ENCODE measurements at places on chromosomes 1 and 21.
A peak's percentile ranks its signal among the peaks of the same experiment; 100 is the strongest.

DNA sequence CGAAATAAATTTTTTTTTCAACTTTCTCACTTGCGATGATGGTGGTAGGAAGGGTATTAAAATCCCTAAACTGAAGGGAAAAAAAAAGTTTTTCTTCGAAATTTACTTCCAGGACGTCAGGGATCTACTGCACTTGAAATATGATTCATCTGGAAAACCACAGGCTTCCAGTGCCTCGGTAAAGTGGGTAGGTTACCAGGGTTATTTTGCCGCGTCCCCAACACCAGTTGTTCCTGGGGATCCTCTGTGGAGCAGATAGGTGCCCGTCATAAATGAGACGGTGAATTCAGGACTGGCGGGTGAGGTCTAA lies 773 bp downstream of the RABIF start:
- no peak for DNase-seq

DNA sequence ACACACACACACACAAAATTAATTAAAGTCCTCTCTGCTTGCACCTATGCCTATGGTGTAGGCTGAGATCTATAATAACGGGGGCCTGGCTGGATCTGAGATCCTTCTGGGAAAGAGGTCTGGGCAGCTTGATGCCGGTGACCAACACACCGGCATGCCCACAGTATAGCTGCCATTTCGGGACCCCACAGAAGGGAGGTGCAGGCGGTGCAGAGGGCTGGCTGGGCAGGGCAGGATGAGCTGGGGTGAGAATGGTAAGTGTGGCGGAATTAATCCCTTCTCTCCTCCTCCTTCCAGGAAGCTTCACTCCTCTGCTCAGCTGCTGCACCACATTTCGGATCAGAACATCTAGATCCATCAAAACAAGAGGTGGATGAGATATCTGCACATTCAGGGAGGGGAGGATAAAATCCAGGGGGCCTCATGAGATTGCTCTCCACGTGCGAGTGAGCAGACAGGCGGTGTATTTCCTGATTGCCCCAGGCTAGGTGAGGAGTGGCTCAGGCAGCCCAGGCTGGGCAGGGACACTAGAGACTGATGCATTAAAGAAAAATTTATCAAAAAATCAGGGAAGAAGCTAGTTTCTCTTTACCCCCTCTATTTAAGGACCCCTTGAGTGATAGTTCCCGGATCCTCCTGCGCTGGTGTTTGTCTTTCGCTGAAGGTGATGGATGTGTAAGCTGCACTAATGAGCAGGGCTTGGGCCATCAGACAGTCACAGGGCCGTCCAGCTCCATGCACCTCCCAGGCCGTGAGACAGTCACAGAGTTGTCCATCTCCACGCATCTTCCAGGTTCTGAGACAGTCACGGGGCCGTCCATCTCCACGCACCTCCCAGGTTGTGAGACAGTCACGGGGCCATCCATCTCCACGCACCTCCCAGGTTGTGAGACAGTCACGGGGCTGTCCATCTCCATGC lies 449.9 kb downstream of the PTPRU start:
- no peak for DNase-seq

GRCh38 chr1:58047265-58047858 lies 499.2 kb downstream of the OMA1 start:
- peak; percentile 28 for DNase-seq

GRCh38 chr1:42958488-42959319 lies at the start of gene SLC2A1:
Gene SLC2A1, minus strand, starts transcription at chr1:42958868. Its CDS starts 217 bp downstream, at chr1:42958651.
- peak; percentile 97 for DNase-seq

DNA sequence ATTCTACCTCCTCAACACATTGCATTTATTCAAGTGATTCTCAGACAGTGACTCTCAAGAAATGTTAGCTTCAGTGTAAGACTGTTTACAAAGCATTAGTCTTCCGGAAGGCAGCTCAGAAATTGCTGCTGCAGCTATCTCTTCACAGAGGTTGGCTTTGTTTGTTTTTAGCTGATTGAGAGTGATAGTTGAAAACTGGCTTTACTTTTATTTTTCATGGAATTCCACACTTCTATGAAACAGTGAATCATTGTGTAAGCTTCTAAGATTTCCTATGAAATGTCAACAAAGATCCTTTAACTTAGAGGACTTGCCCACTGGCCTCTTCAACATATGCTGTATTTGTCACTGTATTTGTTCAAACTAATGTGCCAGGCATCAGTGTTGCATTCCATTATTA lies 121.3 kb downstream of the TNNI3K start:
- no peak for DNase-seq

GRCh38 chr1:59225594-59226316 lies 71.1 kb upstream of the FGGY start:
- DNase-seq, result no peak

- DNase-seq, result no peak
Observed at GRCh38 chr1:116435806-116436610, 63.0 kb downstream of the ATP1A1 start.

GRCh38 chr1:89767618-89768017 lies 53.2 kb upstream of the LRRC8D start:
- no peak for DNase-seq

GRCh38 chr1:43801203-43801602 lies 93.9 kb downstream of the ST3GAL3 start:
- DNase-seq, result no peak

- no peak for DNase-seq
Observed at GRCh38 chr1:81650776-81651175, 150.0 kb upstream of the ADGRL2 start.

DNA sequence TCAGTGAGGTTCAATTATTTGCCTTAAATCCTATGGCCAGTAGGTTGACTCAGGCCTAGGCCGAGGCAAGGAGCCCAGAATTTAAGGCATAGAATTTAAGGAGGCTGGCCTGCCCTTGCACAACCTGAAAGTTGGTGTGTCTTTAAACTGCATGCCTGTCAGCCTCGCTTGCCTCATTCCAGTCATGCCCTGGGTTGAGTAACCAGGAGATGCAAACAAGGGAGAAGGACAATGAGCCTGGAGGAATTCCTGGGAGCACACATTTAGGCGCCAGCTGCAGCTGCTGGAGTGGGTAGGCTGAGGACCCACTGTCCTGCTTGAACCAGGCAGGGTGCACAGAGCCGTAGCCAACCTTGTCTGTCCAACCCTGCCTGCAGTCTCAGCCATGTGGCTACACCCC lies 11.7 kb downstream of the CD2 start:
- peak; percentile 62 for DNase-seq

- no peak for DNase-seq
Observed at GRCh38 chr1:108858230-108858950, 1.5 kb upstream of the AKNAD1 start.

DNA sequence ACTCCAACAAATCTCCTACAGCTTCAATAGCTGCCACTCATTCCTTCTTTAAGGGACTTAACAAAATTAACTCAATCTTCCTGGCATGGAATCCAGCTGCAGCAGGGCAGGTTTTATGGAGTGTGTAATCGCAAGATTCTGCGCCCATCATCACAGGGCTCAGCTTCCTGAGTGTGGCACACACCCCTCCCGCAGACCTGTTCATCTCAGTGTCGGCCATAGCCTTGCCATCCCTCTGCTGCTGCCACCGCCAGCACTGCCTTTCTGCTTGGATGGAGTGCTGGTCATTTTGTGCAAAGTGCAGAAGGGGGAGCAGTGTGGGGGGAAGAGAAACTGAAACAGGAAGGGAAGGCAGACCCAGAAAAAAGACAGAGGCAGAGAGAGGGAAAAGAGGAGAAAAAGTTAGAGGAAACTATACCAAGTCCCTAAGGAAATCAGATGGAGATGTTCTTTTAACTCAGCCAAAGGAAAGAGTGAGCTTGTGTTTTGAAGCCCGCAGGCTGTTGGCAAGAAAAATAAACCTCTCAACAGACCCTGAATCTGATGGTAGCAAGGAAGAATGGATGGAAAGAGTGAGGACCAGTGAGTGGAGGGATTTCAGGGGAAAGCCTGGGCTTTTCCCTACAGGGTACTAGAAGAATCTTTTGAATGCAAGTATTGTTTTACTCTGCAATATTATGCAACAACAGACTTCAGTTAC lies 324.2 kb downstream of the SEC16B start:
- DNase-seq, result no peak

DNA sequence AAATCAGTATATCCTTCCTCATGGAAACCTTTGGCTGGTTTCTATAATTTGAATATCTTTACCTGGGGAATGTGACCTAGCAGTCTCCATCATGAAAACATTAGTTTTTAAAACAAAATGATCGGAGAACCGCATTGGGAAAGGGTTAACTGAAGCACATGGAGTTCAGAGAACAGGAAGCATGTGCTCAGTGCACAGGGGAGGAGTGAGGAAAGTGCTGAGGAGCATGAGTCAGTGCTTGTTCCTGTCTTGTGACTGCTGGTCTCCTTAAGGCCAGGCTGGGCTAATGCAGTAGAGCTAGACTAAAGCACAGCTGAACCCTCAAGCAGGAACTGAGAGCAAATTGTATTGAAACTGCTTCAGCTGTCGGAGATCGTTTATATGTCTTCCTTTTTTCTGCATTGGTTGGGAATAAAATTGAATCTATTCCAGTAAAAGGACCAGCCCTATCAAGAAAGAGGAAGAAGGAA lies 5.8 kb downstream of the IFI16 start:
- DNase-seq, result peak; percentile 60

GRCh38 chr1:221839321-221839720 lies 97.4 kb upstream of the DUSP10 start:
- DNase-seq, result peak; percentile 42

DNA sequence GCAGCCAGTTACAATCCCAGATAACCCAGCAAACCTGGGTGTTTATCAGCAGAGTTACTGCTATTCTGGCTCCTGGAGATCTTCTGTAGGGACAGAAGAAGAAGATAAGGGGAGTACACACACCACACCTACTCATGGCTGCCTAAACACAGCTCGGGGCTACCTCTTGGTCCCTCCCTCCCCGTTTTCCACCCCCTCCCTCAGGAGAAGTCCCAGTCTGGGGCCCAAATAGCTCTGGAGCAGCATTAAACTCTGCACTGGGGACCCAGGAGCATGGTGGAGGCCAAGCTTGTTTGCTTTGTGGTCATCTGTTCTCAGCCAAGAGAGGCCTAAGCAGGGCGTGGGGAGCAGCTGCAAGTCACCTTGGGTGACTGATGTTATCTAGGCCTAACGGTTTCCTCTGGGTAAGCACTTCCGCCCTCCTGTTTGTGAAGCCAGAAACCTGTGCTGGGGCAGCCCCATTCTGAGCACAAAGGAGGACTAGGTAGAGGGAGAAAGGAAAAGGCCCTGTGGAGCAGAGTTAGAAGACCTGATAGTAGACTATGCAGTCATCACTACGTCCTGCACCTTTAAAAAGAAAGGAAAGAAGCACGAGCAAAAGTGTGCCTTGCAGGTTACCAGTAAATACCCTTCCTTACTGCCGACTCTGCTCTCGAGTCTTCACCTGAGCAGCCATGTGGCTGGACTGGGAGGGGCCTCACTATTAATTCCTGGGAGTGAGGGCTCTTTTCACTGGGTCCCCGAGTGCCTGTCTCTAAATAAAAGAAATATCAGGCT lies 2.0 kb upstream of the RCSD1 start:
- DNase-seq, result peak; percentile 85

- DNase-seq, result no peak
Observed at GRCh38 chr1:24643363-24644099, 429 bp downstream of the SRRM1 start.

- no peak for DNase-seq
Observed at GRCh38 chr1:239301251-239301650, 85.1 kb upstream of the CHRM3 start.

GRCh38 chr1:36095760-36096405 lies 7.2 kb downstream of the ADPRS start:
- no peak for DNase-seq

GRCh38 chr1:235998812-235999211 lies 66.1 kb downstream of the NID1 start:
- DNase-seq, result peak; percentile 64

GRCh38 chr1:203128716-203129500 lies 1.4 kb downstream of the ADORA1 start:
- peak; percentile 14 for DNase-seq

- no peak for DNase-seq
Observed at GRCh38 chr1:44347280-44347679, 7.8 kb downstream of the ERI3 start.

GRCh38 chr1:66316464-66317247 lies 217.3 kb upstream of the SGIP1 start:
- DNase-seq, result no peak

GRCh38 chr1:172895761-172896160 lies 155.0 kb downstream of the TNFSF18 start:
- DNase-seq, result no peak

DNA sequence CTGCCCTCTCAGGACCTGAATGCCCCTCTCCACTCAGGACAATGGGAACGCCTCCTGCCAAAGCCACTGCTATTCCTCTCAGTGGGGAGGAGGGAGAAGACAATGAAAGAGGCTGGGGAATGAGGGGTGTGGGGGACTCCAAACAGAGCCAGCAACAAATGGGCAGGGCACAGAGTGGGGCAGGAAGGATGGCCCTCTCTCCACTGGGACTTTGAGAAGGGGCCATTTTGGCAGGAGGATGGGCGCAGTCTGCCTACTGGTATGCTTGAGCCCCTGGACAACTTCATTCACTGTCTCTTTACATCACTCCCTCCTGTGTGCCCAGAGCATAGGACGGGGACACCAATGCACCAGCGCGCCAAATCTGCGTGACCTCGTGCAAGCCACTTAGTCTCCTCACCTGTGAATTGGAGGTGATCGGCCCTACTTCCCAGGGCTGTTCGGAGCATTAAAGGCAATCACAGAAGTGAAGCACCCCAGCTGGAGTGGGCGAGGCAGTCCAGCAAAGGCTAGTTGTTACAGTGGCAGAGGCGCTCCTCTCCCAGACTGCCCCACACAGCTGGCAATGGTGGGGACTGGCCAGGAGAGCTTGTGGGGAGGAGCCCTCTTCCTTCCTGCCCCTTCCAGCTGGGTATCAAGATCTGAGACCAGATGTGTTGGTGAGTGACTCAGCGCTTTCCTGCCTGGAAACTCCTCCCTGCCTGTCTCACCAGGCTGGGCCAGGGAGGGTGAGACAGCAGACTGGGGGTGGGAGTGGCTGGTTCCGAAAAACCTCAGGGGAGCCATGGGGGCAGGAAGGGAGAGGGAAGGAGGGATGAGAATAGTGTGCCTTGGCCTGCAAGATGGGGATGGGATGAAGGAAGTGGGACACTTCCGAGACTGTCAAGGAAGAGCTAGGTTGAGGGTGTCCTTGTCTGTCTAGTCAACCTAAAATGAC lies 22.4 kb upstream of the SYNC start:
- DNase-seq, result no peak

GRCh38 chr1:84377480-84378095 lies 20.7 kb upstream of the DNASE2B start:
- DNase-seq, result no peak

- no peak for DNase-seq
Observed at GRCh38 chr1:224727351-224728289, 111.5 kb downstream of the CNIH3 start.

GRCh38 chr1:59415881-59416280 lies 119.0 kb downstream of the FGGY start:
- DNase-seq, result no peak

DNA sequence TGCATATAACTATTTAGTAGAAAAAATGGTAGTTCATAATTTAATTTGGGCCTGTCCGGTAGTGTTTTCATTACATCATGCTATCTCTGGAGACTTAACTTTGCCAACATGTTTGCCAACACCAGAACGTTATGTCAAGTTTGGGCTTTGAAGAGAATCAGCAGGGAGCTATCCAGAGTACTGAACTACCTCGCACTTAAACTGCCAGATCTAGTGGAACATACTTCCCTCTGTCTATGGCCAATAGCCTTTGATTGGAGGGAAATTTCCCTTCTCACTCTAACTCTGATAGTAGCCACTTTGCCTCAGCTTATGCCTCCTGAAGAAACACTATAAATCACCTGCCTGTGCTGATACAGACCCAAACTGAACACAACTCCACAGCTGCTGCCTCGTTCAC lies 10.0 kb downstream of the LRRC53 start:
- DNase-seq, result no peak
